Body of pancreas (tissue), 4 donors: ENCODE measurements at places on chromosomes 6 and 20. TPM values are rescaled to one million over a fixed set of nuclear protein-coding genes. Genes with fewer than 3 reads are reported as not detected.
A peak's percentile ranks its signal among the peaks of the same experiment; 100 is the strongest.

- peak; percentile 58 for DNase-seq
Observed at GRCh38 chr20:19966840-19967239, 50.3 kb upstream of the NAA20 start.

DNA sequence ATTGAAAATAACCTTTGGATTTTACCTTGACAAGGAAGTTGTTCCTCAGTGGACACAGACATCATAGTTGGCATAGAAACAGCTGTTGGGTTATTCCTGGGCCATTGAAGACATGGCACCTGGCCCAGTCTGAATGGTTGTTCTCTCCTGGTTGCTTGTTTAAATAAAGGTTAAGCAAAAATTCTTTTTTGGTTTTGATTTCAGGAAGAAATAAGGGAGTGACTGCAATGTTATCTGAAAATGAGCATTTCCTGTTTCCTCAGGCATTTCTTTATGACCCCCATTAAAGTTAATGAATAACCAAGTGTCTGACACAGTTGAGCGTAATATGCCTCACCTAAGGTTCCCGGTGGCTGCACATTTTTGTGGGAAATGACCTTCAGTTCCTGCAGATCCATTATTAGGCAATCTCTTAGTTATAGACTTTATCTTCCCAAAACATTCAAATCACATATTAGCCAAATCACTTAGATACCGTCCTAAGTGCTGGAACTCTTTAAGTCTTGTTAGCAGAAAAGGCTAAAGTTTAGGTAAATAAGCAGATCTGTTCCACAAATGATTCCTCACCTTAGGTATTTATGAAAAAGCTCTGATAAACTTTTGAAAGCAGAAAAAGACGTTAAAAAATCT is 648.7 kb upstream of the FLRT3 start:
- DNase-seq = peak; percentile 88

GRCh38 chr20:58075586-58076345 is 152.7 kb downstream of the ANKRD60 start:
- DNase-seq = no peak

DNA sequence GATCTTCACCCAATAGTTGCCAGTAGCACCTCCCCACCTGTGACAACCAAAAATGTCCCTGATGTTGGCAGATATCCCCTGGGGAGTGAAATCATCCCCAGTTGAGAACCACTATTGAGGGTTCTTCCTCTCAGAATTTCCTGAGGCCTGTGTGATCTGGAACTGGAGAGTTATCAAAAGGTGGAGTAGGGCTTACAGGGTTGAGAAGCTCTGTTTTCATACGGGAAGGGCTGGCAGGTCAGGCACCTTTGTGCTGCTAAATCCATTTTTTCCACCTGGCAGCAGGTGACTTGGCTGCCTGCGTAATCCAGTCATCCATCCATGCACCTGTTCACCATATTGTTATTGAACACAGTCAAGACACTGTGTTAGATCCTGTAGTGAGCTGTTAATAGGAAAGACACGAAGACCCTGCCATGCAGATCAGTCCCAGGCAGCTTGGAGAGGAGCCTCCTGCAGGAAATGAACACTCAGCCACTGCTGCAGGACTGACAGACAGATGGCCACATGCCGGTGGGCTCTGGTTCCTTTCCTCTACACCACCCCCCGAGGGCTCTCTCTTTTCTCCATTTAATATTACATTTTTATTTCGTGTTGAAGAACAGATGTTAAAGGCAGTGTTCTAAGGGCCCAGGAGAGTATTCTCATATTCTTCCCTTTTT is 5.4 kb downstream of the DUSP22 start:
- DNase-seq = no peak

- DNase-seq = no peak
Observed at GRCh38 chr20:3927486-3928291, 38.5 kb downstream of the PANK2 start.

DNA sequence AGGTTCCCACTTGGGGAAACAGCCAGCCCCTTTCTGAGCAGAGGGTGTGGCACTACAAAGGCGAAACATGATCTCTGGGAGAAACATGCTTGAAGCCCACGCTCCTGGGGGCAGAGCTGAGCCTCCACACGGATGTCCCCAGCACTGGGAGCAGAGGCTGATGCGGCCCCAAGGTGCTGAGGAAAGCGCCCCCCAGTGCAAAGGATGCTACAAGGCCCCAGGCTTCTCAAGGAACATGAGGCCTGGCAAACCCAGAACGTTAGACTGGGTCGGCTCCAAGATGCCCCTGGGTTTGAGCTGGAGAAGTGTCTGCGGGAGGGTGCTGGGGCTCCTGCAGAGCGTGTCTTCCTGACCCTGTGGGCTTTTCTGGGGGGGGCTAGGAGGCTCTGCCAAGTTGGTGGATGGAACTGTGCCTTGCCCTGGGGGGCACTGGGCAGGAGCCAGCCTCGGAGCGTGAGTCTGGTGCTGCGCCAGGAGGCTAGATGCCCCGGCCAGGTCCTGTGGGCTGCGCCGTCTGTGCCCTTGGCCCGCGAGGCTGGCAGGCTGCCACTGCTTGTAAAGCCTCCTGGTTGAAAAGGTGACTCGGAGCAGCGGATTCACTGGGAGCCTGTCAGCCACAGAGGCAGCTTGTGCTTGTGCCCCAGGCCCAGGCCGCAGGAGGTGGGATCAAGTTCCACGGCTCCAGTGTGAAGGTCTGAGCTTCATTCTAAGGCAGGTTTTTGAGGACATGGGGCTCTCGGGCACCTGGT is 8.1 kb downstream of the SYNJ2 start:
- DNase-seq = peak; percentile 91

GRCh38 chr20:13396826-13397225 is 175.8 kb downstream of the ISM1 start:
- no peak for DNase-seq

DNA sequence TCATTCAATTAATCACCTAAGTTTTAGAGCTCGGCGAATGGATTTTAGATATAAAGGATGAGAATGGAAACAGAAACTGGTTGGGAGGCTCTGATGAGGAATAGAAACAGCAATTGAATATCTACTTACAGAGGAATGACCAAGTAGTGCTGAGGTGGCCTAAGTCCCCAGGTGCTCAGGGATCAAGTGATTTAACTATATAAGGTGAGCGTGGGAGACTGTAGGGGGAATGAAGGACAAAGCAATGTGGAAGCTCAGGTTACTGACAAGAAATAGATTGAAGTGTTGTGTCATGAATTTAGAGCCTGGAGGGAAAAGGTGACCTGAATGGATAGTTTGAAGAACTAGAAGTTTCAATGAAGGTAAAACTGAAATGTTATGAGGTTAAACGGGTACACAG is 495.4 kb upstream of the SOX4 start:
- no peak for DNase-seq

DNA sequence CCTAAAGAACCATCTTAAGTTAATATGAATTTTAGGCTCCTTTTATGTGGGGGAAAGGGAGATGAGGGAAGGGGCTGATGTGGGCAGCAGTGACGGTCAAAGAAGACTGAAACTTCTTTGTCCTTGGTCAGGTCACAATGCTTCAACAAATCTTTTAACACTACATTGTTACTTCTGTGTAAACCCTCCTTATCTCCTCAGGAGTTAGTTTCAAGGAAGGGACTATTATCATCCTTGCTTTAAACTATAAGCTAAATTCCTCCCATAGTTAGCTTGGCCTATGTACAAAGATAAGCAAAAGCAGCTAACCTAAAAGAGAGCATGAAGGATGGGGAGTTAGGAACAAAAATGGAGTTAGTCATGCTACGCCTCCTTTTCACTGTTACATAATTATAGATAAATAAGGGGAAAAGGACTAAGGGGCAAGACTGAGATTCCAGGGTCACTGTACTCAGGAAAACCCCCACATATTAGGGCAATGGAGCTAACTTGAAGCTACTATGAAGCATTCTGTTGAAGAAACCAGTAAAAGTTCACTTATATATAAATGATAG is 172.7 kb upstream of the RUNX2 start:
- no peak for DNase-seq

GRCh38 chr6:122365775-122366403 is 33.6 kb upstream of the HSF2 start:
- DNase-seq = no peak

GRCh38 chr6:125919618-125920017 is 37.0 kb upstream of the HINT3 start:
- no peak for DNase-seq

DNA sequence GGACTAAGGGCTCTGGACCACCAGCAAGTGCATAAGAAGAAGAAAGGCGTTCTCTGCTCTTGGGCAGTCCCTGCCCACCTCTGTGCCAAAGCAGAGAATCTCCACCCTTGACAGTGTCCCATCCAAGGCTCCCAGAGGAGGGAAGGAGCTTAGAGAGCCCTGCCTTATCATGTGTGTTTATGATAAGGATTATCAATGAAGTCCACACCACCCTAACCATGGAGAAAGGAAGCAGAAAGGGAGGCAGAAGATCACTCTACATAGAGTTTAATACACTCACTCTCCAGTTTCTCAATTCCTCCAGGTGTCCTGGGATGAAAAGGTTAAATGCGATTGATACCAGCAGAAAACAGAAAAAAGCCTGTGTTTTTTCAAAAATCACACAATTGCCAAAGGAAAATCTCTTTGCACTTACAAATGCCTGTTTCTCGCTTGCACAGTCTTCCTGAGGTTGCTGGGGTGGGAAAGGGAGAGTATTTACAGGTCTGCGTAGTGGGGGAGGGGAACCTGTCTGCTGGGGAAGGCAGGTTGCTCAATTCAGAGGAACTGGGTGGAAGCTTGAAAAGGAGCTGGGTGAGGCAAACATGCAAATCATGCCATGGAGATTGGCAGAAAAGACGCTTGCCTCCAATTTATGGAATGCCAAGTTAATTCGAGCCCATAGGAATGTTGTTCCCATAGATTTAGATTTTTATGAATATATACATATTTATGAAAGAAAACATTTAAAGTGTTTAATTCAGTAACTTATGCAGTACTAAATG is 104.0 kb downstream of the EYA2 start:
- peak; percentile 43 for DNase-seq

DNA sequence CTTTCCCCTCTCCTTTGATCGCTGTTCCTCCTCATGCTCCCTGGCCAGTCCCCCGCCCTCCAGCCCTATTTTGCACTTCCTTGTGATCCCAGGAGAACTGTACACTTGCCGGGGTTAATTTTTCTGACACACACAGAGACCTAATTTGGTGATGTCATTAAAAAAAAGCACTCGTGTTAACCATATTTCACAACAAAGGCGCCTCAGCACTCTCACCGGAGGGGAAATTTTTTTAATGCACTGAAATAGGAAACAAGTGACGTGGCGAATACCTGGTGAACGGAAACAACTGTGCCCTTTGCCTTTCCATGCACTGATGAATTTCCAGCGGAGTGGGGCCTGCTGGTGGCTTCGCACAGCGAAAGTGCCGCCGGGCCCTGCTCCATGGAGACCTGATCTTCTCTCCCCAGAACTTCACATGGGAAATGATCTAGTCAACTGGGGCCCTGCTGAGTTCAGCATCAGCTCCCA is 53.9 kb upstream of the TAGAP start:
- DNase-seq = no peak

DNA sequence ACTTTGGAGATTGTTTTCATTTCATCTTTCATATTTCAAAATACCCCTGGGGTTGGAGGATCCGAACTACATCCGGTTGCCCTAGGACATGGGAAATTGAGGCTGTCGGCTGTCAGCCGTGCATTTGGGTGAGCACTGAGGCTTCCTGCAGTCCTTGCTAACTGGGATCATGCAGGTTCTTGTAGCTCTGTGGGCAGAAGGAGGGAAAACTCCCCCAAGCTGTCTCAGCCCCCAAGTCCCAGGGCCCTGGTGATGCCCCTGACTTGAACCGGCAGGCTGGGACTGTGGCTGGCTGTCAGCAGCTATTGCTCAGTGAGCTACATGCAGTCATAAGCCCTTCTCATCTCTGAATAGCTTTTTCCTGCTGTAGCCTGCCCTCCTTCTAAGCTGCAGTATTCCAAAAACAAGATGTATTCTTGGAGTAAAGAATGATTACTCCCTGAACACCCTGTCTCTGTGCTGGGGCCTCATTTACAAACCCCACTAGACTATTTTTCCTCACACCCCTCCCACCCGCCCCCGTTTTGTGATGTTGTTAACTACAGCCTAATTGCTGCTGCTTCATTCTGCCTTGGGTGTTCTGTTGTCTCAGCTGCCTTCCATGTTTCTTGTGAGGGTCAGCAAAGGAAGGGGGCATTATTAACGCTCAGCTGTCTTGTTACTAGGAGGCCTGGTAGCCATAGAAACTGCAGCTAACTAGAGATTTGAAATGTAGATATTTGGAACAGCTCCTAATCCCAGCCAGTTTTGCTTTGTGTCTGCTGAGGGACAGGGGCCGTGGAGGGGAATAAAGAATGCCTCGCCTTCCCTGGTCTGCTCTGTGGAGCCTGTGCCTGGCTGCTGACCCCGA is 18.1 kb downstream of the MTRES1 start:
- no peak for DNase-seq

- peak; percentile 62 for DNase-seq
Observed at GRCh38 chr6:114747995-114748625, 405.3 kb upstream of the HS3ST5 start.

DNA sequence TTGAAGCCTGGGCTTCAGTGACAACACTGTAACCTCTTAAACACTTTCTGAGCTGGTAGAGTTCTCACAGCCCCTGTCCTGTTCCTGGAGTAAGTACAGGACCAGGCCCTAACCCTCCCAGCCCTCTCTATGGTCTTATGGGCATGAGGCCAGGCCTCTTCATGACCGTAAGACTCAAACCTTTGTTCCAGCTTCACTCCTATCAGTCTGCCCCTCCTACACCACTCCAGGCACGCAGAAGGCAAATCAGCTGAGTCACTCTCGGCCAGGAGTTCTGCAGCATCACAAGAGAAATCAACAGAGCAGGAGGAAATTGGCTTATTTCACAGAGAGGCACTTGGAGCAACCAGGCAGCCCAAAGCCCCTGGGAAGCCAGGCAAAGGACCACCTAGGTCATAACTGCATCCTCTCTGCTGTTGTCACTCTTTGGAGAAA is 25.3 kb upstream of the CHD6 start:
- peak; percentile 66 for DNase-seq

DNA sequence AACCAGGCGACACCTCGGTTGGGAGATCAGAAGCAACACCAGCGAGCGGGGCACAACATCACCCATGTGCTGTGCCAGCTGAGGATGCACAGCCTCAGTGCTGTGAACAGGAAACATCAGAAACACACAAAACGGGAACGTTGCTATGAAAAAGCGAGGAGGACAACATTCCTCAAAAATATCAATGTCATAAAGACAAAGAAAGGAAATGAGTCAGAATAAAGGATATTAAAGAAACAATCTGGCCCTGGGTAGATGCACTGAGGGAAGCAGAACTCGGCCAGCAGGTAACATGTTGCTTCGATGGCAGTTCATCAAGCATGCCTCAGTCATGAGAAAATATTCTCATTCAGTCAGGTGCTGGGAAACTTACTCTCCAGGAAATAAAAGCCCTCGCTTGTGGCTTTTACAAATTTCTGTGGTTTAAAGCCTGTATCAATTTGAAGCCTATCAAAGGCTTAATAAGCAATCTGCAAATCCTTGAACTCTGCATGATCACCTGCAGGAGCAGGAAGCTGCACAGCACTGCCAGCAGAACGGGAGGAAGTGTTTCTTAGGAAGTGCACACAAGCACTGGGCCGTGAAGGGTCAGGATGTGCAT is 77.5 kb downstream of the GINS1 start:
- no peak for DNase-seq

- peak; percentile 62 for DNase-seq
Observed at GRCh38 chr6:154156135-154156896, 117.3 kb downstream of the OPRM1 start.

RUNX2 gene
- 1.0 TPM for total RNA-seq

ALDH8A1 gene
- total RNA-seq = 0.26 TPM

PROKR2 gene
- total RNA-seq = not detected

PRSS16 gene
- total RNA-seq = 10.9 TPM
